Hindlimb muscle (tissue), 1 donor: ENCODE measurements at places on chromosomes 6 and 20. TPM values are rescaled to one million over a fixed set of nuclear protein-coding genes. Genes with fewer than 3 reads are reported as not detected.

The ENPP5 gene
- 3.9 TPM for polyA plus RNA-seq

The POPDC3 gene
- polyA plus RNA-seq: 74.6 TPM

The KLHDC3 gene
- polyA plus RNA-seq: 245 TPM

The SIRT5 gene
- polyA plus RNA-seq: 8.4 TPM

The STMND1 gene
- not detected for polyA plus RNA-seq

The CYP21A2 gene
- polyA plus RNA-seq: 1.8 TPM

The FUCA2 gene
- polyA plus RNA-seq: 25.3 TPM

The FAM209A gene
- polyA plus RNA-seq: 0.37 TPM
